Pericardium fibroblast (primary cell): ENCODE measurements at places on chromosomes 7 and 10. TPM values are rescaled to one million over a fixed set of nuclear protein-coding genes. Genes with fewer than 3 reads are reported as not detected.

ADCY1 gene
- 0.23 and 1.9 TPM in 2 replicates for total RNA-seq

INA gene
- 0.09 and 0.12 TPM in 2 replicates for total RNA-seq

IFIT2 gene
- total RNA-seq: 4.0 and 4.7 TPM in 2 replicates

ZNF32 gene
- total RNA-seq: 36.1 and 46.3 TPM in 2 replicates

MUC12 gene
- total RNA-seq: 0.35 TPM in 1 of 2 replicates, not detected in the other

CDC14C gene
- total RNA-seq: not detected in 2 replicates

TRIM73 gene
- total RNA-seq: under 0.01 and 0.70 TPM in 2 replicates

NSUN5 gene
- 11.8 and 22.1 TPM in 2 replicates for total RNA-seq

LIPN gene
- not detected in 2 replicates for total RNA-seq

FAM241B gene
- total RNA-seq: 0.35 TPM in 1 of 2 replicates, not detected in the other

CLRN3 gene
- not detected in 2 replicates for total RNA-seq

TFR2 gene
- 0.47 TPM in 1 of 2 replicates, not detected in the other for total RNA-seq
